ENCODE measurements at places on chromosomes 2 and 18.
A peak's percentile ranks its signal among the peaks of the same experiment; 100 is the strongest.

DNA sequence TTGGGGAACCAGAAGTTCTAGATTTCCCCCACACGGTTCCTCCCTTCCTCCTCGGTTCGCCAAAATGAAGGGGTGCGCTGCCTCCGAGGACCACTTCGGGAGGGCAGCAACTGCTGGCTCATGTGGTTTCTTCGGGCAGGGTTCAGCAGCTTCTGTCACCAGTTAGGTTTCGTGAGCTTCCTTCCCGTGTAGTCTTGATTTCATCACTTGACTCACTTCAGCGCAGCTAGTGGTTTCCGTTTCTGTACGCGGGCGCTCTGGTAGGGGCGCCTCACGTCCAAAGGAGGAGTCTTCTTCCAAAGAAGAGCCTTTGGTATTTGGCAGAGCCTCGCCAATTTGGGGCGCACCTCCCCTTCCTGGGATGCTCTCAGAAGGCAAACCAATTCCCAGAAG lies 485 bp upstream of the GALNT3 start:
- H3K4me1 ChIP-seq, result no peaks in the 10 kb centered on the region
- no peaks in the 10 kb centered on the region for H3K36me3 ChIP-seq
- H3K27me3 ChIP-seq, result no peaks in the 10 kb centered on the region
- peak; percentile 31 for DNase-seq
- H3K27ac ChIP-seq, result no peak overlapping the region

- H3K4me3 ChIP-seq, result no peak overlapping the region
- no peak overlapping the region for H3K27ac ChIP-seq
- no peaks in the 10 kb centered on the region for H3K4me1 ChIP-seq
- no peaks in the 10 kb centered on the region for H3K27me3 ChIP-seq
- no peak for DNase-seq
These were observed 42.1 kb upstream of the EVA1A start for GRCh38 chr2:75602724-75603342.

DNA sequence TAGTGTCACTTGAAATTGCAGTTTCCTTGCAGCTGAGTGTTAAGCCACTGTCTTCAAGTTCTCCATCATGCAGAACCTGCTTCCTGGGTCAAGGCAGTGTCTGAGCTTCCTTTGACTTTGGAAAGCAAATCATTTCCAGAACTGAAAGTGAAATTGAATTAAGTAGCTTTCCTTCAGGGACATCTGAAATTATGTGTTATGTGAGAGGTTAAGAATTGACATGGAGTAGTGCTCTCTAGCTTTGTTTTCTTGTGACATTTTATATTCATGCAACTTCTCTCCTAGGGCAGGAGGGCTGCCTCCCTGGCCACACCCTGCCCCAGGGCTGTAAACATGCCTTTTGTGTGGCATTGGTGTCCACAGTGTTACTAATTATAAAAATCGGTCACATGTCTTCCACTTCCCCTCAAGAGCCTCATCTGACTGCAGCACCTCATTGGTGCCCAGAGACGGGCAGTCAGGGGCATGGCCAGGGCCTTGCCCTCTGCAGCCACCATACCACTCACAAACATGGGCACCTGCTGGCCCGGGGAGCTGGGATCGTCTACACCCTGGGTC lies 14.4 kb downstream of the RAB12 start:
- H3K27ac ChIP-seq, result no peak overlapping the region

- no peak overlapping the region for H3K27ac ChIP-seq
- no peaks in the 10 kb centered on the region for H3K36me3 ChIP-seq
- H3K4me3 ChIP-seq, result no peak overlapping the region
- peaks cover 15% of the 10 kb centered on the region for H3K4me1 ChIP-seq
- no peaks in the 10 kb centered on the region for H3K27me3 ChIP-seq
These were observed 344.5 kb upstream of the ID2 start for GRCh38 chr2:8337321-8337720.

DNA sequence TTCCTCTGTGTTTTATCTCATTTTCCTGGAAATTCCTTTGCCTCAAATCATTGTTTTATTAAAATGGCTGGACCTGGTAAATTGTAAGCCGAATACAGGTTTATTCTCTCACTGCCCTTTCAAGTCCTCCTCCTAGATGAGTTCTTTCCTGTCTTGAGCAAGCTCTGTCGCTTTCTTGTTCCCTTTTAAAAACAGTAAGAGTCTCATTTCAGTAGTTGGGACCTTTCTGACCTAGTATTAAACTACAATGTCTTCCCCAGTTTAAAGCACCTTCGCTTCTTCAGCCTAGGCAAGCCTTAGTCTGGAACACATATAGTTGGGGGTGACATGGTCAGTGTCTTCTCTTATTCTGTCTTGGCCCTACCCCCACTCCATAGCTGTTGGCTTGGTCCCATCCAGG lies 40.9 kb upstream of the SP140L start:
- no peak overlapping the region for H3K27ac ChIP-seq
- no peak for DNase-seq
- no peaks in the 10 kb centered on the region for H3K27me3 ChIP-seq
- H3K4me1 ChIP-seq, result peaks cover 6% of the 10 kb centered on the region

Data from naive thymus-derived CD4-positive, alpha-beta T cell (primary cell).